ENCODE measurements at places on chromosomes 12 and 14.

- no peak for DNase-seq
Observed at GRCh38 chr12:126967152-126967551, 1299.8 kb upstream of the TMEM132C start.

GRCh38 chr14:71712478-71712877, 219.8 kb upstream of the RGS6 start:
- DNase-seq = no peak

GRCh38 chr12:111283521-111283920, 85.4 kb downstream of the PHETA1 start:
- DNase-seq = no peak

- DNase-seq = no peak
Observed at GRCh38 chr14:68619790-68620574, 172.9 kb downstream of the ZFP36L1 start.

DNA sequence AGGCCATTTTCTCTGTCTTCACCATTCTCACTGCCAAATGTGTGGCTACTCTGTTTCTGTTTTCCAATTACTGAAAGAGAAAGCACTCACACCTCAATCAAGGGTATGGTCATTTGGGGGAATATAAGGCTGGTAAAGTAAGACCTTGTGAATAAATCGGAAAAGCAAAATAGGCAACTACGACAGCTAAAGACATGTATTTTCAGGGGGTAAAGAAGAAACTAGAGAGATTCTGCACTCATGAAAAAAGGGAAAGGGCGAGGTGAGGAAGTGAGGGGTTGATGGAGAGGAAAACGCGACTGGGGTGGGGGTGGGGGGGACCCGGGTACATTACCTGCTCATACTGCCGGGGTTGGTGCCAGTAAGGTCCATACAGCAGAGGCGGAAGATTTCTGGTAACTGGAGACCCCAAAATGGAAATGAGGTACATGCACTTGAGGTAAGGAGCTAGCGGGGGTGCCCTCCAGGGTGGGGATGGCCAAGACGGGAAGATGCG, 19.3 kb downstream of the CHD8 start:
- no peak for DNase-seq

GRCh38 chr14:23361320-23361719, 3.7 kb downstream of the EFS start:
- no peak for DNase-seq

DNA sequence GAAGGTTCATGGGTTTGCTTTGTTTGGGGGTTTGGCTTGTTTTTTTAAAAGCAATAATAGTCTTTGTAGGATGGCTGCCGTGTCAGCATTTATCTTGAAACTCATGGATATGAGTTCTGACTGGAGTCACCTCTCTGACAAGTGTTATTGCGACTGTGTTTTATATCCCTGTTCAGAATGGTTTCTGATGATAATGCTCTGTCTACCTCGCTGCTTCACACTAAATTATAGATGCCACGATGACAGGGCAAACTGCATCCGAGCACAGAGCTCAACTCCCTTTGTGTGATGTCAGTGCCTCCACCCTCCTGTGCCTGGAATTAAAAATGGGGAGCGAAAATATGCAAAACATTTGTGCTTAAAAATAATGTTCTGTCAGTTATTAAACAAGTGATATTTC, 250.8 kb downstream of the EGLN3 start:
- no peak for DNase-seq

DNA sequence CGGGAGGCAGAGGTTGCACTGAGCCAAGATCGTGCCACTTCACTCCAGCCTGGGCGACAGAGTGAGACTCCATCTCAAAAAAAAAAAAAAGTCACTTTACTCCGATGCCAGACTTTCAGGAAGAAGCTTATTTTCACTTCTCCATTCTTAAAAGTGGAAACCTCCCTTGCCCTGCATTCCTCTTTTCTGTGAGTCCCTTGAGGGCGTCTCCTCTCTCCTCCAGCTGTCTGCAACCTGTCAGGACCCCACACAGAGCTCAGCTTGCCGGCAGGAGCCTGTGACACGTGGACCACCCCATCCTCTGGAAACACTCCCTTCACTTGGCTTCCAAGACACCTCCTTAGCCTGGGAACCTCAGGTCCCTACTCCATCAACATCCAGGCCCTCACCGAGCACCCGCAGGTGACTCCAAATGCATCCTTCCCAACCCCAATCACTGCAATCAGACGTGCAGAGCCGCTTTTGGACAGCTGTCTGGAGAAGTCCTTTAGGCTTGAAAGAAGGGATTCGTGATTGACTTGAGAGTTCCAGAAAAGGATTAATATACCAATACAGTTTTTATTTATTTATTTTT, 34.3 kb downstream of the SLC15A4 start:
- DNase-seq = no peak

GRCh38 chr12:12983420-12984035, 16.5 kb downstream of the HEBP1 start:
- DNase-seq = no peak

GRCh38 chr12:94269316-94269999, 121.1 kb downstream of the PLXNC1 start:
- no peak for DNase-seq

- no peak for DNase-seq
Observed at GRCh38 chr12:32322354-32322753, 77.0 kb upstream of the FGD4 start.

DNA sequence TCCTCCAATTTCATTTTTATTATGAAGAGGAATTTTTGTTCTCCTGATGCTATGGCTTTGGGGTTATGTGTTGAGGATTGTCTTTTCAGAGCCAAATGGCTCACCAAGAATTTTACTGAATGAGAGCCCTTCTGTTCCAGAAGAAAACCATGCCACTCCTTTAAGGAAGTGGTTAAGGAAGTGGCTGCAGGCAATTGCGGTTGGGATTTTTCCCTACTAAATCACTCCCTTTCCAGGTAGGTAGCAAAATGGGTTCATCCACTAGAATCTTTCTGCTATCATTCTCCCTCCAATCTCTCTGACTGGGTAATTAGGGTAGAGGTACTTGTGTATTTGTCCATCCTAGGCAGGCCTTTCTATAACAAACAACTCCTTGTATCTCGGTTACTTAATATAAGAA, 163.1 kb downstream of the TTC8 start:
- DNase-seq = no peak

Data from activated CD4-positive, CD25-positive, alpha-beta regulatory T cell (primary cell).